Muscle of leg (tissue), 16 donors: ENCODE measurements at places on chromosomes 2 and 18.
A peak's percentile ranks its signal among the peaks of the same experiment; 100 is the strongest.

DNA sequence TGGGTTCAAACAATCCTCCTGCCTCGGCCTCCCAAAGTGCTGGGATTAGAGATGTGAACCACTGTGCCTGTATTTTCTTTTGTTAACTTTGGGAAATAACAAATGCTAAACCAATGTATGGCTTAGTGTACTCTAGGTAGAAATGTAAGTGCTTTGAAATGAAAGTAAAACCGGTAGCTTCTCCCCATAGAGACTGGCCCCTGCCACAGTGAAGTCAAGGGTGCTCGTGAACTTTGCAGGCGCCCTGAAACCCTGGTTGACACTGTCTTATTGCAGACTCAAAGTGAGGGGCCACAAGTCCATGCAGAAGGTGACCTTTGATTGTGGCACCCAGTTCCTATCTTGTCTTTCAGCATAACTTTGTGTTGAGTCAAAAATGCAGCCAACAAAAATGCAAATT lies 24.2 kb upstream of the MTCL1 start:
- no peak for DNase-seq

- no peak for DNase-seq
Measured at GRCh38 chr2:106026271-106027190, 167.6 kb downstream of the UXS1 start.

GRCh38 chr18:67266246-67267237 lies 250.0 kb downstream of the DSEL start:
- no peak for DNase-seq

DNA sequence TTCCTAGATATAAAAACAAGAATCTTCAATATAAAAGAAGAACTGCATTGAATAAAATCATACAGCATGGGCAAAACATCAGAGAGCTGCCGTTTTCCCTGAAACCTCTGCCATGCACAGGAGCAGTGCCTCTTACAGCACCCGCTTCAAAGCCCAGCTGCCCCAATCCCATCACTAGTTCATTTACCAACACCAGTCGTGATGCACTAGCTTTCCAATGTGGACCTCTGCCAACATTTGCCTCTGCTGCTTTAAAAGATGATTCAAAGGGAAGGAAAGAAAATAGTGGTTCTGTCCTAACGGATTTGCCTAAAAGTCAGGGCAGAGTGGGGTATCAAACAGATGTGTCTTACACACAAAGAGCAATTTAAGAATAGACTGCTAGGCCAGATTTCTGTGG lies 43.4 kb upstream of the AP1S3 start:
- DNase-seq, result no peak

- DNase-seq, result peak; percentile 27
Measured at GRCh38 chr2:231780123-231780908, 766 bp downstream of the PDE6D start.

GRCh38 chr18:23627321-23627720 lies 35.4 kb downstream of the ANKRD29 start:
- no peak for DNase-seq

- DNase-seq, result no peak
Measured at GRCh38 chr2:100865816-100866460, 46.0 kb downstream of the NPAS2 start.

DNA sequence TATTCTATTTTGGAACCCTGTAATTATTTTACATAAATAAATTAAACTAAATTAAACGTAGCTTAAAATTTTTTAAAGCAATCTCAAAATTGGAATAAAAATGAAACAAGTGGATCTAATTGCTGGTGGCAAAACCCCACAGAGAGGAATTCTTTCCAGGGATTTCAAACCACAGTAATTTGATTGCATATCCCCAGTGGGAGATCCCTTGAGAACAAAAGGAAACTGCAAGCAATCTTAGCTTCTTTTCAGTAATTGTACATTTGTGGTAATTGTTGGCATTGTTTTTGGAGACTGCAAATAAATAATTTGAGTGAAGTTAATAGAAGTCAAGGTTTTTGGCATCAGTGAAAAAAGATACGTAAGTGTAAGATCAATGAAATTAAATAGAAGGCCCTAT lies 58.7 kb upstream of the MYCN start:
- no peak for DNase-seq

- peak; percentile 39 for DNase-seq
Measured at GRCh38 chr2:223084873-223085272, 32.9 kb downstream of the KCNE4 start.

DNA sequence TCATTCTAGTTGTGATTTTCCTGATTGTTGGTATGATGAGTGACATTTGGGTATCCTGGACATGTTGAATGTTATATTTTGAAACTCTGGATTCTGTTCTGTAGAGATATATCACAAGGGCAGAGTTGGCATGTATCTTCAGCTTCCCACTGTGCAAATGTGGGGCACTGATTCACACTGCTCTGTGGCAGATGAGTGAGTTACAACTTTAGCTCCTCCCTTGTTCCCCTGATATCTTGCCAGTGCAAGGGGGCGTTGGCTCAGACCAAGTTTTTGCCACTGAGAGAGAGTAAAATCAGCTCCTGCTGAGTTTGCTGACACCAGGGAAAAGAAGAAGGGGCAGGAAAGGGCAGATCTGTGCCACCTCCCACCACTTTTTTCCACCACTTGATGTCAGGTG lies 199.6 kb upstream of the MMADHC start:
- no peak for DNase-seq

DNA sequence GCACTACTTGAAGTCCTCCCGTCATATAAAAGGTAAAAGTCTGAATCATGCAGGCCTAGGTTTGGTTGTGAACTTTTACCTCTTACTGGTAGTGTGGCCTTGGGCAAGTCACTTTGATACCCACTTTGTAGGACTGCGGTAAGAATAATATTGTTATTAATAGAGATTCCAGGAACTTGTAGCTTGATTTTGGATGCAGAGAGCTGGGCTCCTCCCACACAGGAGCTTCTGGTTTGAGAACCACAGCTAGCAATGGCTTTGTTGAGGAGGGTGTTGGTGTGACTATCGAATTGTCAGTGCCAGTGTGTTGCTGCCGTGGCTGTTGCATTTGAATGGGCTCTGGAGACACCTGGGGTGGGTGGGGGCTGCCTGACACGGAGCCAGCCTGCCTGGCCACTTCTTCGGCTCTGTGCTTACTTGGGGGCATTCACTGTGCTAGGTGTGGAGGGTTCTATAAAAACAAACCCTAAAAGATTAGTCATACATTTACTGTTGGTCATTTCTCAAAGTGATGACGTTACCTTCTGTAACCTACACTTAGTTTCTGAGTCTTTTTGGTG lies 38.5 kb downstream of the ASAP2 start:
- no peak for DNase-seq

GRCh38 chr18:75185460-75185859 lies 23.5 kb downstream of the PTGR3 start:
- DNase-seq, result no peak

GRCh38 chr2:232873909-232874641 lies 4.0 kb downstream of the SNORC start:
- DNase-seq, result no peak

- DNase-seq, result no peak
Measured at GRCh38 chr2:238024986-238025385, 35.8 kb upstream of the SCLY start.

- no peak for DNase-seq
Measured at GRCh38 chr2:224222291-224222690, 179.6 kb downstream of the FAM124B start.

DNA sequence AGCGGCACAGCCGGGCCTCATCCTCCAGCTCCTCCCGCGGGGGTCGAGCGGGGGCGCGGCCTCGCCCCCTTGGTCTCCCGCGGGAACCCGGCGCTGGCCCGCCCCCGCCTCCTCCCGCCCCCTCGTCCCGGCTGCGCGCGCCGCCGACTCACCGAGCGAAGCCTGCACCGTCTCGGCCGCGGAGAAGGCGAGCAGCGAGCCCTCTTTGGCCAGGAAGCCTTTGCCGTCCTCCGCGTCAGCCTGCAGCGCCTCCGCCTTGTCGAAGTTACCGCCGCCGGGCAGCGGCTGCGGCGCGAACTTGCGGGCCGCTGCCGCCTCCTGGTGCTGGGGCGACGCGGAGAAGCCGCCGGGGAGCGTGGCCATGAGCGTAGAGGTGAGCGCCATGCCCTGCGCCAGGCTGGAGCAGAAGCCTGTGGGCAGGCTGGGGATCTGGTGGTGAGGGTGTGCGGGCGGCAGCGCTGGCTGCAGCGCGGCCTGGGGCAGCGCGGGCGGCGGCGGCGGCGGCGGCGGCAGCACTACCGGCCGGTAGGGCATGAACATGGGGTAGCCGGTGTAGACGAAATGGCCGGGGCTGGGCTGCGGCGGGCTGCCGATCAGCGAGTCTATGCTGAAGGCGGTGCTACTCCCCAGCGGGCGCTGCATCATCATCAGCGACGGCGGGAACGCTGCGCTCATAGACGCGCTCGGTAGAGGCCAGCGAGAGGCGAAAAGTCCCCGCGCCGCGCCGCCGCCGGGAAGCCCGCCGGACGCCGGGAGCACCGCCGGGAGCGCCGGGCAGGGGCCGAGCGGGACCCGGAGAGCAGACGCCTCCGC lies 683 bp downstream of the GBX2 start:
- DNase-seq, result no peak

DNA sequence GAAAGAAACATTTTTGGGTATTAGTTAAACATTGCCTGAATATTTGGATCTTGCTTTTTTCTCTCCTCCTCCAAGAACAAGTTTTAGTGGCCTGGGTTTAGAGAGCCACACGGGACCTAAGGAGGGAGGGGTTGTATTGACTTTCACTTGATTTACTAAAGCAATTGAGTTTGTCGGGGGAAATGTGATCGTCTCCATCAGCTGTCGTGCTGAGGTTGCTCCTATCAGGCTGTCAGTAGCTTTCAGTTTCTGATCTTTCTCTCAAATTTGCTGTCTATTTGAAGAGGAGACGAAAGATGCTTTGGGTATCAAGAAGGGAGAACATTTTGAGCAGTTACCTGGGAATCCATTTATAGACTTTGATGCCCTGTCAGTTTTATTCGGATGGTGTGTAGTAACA lies 106.0 kb downstream of the SETBP1 start:
- no peak for DNase-seq

GRCh38 chr2:55338268-55338667 lies 69.2 kb upstream of the MTIF2 start:
- DNase-seq, result no peak
